Foreskin melanocyte (primary cell): ENCODE measurements at places on chromosomes 1 and 21.

DNA sequence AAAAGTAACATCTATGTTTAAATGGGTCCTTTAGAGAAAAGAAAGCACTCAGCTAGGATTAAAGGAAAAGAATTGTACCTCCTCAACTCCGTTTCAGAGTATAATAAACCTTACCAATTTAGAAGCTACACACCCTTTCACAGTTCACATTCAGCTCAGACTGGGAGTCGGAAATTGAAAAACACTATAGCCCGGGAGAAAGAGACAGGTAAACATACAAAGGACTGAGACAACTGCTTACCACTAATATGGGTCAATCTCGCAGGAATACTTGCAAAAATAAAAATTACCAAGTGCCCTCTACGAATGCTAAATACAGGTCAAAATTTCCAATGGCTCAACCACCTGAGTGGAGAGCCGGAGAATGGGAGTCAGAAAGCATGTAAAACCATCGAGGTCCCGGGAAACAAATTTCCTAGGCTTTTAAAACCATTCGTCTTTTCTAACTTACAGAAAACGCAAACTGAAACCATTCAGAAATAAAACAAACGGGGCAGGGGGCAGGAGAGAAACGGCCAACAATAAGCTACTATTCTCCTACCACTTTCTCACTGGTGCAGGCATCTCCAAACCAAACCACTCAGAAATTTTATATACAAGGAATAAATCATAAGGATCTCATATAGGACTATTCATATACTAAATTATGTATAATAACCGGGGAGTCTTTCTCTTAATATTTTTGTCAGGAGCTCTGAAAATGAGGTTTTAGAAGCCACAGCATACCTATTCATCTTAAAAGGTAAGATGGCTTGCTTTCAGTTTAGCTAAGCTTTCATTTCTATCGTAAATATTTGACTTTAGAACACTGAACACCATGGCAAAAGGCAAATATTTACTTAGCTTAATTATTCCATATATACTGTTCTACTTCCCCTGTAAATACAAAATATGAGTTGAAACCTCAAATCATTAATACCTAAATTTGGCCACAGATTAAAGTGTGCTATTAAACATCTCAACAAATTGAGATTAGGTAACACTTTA lies 136.5 kb downstream of the RERE start:
- no peak for DNase-seq

DNA sequence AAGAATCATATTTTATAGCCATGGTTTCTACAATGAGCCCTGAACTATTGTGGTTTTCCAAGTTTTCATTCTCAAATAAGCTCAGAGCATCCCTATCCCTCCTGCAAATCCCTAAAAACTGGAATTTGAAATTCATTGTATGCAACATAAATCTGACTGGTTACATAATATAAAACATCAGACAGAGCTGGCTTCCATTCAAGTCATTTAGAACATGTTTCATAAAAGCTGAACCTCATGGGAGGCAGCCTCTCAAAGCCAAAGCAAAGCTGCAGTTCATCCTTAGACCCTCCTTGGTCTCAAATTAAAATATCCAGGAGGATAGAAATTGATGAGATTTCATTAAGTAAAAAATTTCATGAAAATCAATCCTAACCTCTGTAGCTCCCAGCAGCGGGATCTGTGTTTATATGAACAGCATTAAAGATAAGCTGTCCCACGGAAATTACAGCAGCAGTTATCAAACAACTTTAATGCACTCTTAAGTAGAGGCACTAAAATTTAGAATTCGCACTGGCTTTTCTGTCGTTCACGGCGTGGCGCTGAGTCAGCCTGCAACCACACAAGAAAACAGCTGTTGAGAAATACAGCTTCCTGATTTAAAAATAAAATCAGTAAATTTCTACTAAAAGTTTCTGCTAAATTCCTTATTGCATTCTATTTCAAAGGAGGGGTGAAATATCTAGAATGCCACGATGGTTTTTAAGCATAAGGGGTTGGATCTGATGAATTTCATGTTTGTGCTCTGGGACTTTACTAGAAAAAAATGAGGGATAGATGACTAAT lies 99.9 kb upstream of the TIAM1 start:
- no peak for DNase-seq

DNA sequence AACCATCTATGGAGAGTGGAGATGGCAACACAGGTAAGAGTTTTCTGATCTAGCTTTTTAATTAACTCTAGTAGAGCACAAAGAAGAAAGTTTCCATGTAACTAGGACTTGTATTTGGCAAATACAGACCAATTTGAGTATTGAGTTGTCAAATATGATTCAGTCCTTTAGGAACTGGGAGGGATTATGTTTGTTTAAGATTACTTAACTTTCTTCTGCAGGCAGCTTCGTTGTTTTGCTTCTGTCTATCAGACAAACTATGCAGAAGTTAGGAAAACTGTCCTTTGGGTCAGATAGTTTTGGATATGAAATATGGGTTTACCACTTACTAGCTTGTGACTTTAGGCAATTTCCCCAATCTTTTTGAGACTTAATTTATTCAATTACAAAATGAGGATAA lies 111.8 kb downstream of the POU2F1 start:
- no peak for DNase-seq

- no peak for DNase-seq
These were observed 3902.5 kb downstream of the SRGAP2C start for GRCh38 chr1:125087247-125087646.

DNA sequence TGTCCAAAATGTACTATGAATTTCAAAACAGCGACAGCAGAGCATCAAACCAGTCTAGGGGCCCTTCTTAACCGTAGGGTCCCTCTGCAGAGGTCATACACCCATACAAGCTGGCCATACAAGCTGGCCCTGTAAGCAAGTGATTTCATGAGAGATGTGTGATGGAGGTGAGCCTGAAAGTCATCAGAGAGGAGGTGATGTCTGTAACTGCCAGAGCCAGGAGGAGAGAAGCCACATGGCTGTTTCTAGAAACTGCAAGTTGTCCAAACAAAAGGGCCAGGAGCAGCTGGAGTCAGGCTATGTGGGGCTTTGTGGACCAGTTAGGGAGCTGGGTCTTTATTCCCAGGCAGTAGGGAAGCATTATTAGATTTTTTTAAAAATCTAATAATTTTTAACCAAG lies 14.8 kb upstream of the SERINC2 start:
- no peak for DNase-seq

DNA sequence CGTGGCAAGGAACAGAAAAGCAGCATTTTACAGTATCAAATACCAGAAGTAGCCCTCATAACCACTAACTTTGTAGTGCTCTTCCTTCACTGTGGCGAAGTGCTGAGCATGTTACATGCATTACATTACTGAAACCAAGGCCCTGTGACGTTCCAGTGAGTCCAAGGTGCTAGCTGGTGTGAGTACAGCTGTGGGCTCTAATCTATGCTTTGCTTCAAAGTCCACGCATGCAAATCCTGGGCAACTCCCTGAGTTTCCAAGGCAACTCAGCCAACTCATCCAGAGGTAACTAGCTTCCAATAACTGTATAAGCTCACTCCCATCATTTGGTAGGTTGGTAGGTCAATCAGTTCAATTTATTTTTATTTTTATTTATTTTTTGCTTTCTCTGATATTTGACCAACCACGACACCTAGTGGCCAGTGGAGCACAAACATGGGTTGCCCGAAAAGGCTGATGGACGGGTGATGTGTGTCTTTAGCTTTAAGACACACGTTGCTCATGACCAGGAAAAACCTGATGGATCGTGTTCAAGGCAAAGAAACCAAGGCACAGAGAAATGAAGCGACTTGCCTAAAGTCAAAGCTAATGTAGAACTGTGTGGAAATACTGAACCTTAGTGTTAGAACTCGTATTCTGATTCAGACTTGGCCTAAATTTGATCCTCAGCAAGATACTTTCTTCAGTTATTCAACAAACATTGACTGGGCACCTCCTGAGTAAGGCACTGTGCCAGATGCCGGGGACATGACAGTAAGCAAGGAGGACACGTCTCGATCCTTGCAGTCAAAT lies 73.0 kb downstream of the GNG12 start:
- DNase-seq, result peak; percentile 42

DNA sequence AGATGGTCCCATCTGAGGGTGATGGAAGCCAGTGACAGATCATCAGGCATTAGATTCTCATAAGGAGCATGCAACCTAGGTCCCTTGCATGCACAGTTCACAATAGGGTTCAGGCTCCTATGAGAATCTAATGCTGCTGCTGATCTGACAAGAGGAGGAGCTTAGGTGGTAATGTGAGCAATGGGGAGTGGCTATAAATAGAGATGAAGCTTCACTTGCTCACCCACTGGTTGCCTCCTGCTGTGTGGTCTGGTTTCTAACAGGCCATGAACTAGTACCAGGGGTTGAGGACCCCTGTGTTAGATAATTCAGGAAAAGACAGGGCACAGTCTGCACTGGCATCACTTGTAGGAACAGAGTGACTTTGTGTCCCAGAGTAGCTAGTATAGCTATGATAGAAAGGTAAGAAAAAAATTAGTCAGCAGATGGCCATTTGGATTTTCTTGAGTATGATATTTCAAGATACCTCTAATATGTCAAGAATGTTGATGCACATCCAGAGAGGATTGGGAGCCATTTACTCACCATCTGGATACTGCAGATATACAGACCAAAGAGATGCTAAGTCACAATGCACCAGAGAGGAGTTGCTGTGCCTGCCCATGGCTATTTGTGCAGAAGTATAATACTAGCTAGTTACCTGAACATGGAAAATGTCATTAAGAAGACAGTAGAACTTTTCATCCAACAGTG lies 53.6 kb downstream of the ADCY10 start:
- DNase-seq, result no peak

- no peak for DNase-seq
These were observed 3.2 kb downstream of the ASPM start for GRCh38 chr1:197143276-197143675.

DNA sequence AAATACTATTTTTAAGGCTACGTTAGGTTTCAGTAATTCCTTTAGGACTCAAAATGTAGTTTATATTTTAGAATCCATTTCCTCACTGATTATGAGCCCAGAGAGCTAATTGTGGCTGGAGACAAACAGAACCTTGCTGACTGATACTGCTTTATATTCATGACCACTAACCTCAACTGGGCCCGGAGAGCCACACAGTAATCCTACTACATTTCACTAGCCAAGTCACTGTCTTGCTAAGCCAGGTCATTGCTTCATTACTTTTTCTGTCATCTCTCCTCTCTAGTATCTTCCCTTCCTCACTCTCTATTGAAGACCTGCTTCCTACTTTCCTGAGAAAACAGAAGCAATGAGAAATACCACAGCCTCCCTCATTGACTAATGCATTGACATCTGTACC lies 24.7 kb downstream of the IL23R start:
- no peak for DNase-seq

- no peak for DNase-seq
These were observed 1.9 kb downstream of the DMRTA2 start for GRCh38 chr1:50421366-50421748.

- DNase-seq, result peak; percentile 95
These were observed 12.2 kb downstream of the UTP25 start for GRCh38 chr1:209839875-209840546.

DNA sequence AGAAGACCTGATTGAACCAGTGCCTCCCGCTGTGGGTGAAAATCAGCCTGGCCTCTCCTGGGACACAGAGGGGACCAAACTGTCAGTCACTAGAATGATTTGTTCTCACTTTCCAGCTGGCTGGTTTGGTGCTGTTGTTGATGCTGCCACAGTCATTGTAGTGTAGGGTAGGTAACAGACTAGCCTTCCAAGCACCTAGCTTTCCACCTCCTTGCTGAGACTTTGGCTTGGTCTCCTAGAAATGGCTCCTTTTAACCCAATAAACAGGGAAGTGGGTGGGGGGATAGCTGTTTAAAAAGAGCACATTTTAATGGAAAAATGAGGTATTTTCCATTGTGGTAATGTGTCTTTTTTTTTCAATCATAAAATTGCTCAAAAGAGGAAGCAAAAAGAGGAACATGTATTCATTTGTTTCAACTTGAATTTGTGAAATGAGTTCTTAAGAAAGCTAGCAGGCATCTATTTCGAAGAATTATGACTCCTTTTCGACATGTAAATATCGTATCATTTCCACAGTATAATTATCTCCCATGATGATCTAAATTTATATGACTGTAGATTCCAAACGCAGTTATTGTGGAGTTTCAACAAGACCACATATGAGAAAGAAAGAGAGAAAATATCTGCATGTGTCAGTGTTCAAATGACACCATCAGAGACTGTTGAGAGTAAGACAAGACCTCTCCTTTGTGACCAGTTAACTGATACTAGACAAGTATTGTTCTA lies 190.1 kb downstream of the HLX start:
- no peak for DNase-seq

GRCh38 chr1:88661951-88662699 lies 21.9 kb upstream of the PKN2 start:
- DNase-seq, result no peak

- no peak for DNase-seq
These were observed 908.7 kb downstream of the TTLL7 start for GRCh38 chr1:83090195-83090594.

DNA sequence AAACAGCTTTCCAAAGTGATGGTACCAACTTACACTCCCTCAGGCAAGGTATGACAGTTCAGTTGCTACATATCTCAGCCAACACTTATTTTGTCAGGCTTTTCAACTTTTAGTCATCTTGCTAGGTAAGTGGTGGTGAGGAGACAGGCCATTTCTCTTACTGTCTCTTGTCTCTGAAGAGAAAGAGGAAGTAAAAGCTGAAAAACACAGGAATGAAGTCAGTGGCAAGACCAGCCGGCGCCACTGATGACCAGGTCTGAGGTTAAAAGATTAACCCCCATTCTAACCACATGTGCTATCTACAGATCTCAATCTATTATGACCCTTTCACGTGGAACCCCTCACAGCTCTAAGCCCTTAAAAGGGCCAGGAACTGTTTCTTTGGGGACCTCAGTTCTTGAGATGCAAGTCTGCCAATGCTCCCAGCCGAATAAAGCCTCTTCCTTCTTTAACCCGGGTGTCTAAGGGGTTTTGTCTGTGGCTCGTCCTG lies 4.2 kb downstream of the ADCY10 start:
- DNase-seq, result no peak

- DNase-seq, result no peak
These were observed 14.6 kb downstream of the SYF2 start for GRCh38 chr1:25217598-25218232.

- no peak for DNase-seq
These were observed 230.4 kb downstream of the BACH1 start for GRCh38 chr21:29529139-29529538.

DNA sequence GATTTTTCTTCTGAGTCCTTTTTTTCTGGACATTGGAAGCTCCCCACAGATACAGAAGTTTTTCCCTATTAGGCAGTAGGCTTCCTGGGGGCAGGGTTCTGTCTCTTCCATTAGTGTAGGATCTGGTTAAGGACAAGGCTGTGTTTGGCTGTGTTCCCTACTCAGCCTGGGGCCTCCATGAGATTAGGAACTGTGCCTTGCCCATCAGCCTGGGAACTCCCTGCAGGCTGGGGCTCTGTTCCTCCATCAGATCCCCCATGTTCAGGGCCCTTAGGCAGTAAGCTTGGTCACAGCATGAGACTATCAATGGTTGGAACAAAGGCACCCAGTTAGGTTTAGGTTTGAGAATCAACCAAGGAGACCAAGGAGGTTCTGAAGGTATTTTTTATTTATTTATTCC lies 22.7 kb downstream of the NAV1 start:
- DNase-seq, result no peak

DNA sequence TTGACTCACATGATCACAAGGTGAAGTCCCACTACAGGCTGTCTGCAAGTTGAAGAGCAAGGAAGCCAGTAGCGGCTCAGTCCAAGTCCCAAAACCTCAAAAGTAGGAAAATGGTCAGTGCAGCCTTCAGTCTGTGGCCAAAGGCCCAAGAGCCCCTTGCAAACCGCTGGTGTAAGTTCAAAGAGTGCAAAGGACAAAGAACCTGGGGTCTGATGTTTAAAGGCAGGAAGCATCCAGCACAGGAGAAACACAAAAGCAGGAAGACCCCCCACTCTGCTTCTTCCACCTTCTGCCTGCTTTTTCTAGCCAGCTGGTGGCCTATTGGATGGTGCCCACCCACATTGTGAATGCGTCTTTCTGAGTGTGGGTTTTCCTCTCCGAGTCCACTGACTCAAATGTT lies 2222.6 kb downstream of the MRPL39 start:
- no peak for DNase-seq
